ENCODE measurements at places on chromosomes 11 and 22.
A peak's percentile ranks its signal among the peaks of the same experiment; 100 is the strongest.

DNA sequence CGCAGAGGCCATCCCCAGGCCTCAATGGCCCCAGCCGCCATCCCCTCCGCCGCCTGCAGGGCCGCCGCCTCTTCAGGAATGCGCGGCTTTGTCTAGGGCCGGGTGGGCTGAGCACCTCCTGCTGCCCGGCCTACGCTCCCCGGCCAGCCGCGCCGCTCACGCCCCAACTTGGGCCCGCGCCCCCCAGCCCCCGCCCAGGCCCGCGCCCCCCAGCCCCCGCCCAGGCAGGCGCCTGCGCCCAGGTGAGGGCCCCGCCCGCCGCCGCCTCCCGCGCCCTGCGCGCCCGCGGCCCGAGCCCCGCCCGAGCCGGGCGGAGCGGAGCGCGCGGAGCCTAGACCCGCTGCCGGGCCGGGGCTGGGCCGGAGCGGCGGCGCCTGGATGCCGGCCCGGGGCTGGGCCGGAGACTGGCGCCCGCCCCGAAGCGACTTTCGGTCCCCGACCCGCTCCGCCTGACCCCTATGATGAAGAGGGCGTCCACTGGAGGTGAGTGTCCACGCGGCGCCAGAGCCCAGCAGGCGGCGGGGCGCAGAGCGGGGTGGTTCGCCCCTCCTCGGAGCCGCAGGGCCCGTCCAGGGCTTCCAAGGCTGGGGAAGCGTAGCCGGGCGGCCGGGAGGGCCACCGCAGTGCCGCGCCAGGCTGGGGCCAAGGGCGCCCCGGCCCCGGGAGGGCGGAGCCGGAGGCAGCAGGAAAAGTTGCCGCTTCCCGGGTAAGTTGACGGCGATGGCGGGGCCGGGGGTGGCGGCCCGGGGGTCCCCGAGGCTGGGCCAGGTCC lies 34.3 kb upstream of the PRODH start:
- DNase-seq, result peak; percentile 69

DNA sequence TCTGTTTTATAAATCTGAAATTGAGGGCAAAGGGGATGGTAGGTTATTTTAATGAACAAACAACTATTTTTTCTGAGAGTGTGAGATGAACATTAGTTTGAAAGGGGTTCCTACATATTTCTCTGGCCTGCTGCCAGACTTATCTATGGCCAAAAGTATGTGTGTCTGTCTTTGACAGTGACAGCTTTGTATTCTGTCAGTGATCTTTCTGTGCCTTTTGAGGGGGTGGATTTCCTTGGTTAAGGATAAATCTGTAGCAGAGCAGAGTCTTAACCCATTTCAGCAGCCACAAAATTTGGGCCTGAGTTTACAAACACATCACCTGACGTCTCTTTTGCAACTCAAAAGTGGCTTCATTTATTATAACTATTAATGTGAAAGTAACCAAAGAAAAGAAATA lies 30.9 kb downstream of the ZFTA start:
- DNase-seq, result no peak

GRCh38 chr11:80868831-80869230 lies 1428.0 kb upstream of the TENM4 start:
- no peak for DNase-seq

DNA sequence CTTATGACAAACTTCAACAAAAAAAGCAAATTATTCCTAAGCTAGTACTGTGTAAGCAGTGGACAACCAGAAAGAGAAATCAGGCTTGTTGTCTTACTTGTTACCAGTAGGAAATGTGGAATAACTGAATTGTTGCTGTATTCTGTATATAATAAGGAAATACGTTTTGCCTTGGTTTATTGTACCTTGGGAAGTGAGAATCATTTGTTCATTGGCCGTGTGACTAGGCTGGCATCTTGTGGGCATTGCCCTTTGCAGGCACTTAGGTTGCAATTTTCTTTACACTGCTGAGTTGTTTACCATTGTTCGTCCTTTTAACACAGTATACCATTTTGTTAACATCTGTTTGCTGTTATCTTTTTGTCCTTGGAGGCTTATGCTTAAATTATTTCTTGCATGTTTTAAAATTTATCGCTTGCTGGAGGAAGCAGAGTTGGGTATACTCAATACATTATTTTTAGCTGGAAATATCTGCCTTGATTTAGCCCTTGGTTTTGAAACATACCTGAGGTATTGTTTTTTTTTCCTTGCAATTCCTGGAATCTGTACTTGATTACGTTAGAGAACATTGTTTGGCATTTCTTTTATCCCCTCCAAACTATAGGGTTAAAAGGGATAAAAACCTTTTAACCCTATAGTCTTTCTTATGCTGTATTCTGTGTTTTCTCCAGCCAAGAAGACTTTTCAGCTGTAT lies 109.3 kb downstream of the DDX10 start:
- no peak for DNase-seq

- DNase-seq, result no peak
These were observed 54.2 kb downstream of the IRAG1 start for GRCh38 chr11:10639350-10639749.

DNA sequence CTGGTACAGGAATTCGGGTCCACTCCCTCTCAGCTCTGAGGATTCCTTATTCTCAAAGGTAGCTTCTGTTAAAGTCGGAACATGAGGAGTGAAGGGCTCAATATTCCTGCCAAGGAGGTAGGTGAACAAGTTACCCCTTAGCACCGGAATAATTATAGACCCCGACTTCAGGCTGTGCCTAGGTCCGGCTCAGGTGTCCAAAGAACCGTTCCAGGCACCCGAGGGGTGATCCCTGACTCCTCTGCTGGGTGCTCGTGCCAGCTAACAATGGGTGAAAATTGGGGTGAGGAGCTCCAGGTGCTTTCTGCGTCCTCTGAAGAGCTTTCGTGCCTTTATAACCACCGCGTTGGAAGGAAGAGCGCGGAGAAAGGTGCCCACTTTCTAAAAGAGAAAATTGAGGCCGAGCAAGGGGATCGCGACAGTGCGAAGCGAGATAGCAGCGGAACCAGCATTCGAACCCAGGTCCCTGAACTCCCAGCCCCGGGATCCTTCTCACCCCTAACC lies 393 bp downstream of the CYB561A3 start:
- DNase-seq, result no peak

- no peak for DNase-seq
These were observed 3.0 kb upstream of the INPPL1 start for GRCh38 chr11:72221386-72222075.

DNA sequence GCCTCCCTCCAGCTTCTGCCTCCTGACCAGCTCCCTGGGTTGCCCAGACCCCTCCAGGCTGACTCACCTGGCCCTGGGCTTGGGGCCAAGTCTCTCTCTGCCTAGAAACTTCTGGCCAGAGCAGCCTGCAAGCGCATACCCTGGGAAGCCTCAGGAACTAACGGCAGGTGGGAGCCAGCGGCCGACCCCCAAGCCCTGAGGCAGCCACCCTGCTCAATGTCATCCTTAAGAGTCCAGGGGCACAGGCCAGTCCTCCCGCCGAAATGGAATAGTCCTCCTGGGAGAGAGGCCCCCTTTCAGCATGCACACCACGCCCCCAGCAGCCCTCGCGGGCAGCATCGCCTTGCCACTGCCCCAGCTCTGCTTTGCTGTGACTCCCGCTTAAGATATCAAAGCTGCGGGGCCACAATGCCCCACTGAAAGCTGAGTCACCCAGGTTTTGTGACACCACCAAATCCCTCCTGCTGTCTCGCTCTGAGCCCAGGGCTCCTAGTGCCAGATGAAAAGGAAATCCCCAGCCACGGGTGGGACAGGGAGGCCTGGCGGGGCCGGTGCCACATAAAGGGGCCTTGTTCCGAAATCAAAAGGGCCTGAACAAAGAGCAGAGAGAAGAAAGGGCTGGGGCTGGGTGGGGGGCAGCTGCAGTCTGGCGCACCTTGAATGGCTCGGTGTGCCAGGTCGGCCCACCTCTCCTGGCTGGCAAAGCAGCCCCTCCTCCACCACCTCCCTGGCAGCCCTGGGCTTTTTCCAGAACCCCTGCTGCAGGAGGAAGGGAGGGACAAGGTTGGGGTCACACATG lies 21.4 kb upstream of the FGF3 start:
- DNase-seq, result peak; percentile 38

DNA sequence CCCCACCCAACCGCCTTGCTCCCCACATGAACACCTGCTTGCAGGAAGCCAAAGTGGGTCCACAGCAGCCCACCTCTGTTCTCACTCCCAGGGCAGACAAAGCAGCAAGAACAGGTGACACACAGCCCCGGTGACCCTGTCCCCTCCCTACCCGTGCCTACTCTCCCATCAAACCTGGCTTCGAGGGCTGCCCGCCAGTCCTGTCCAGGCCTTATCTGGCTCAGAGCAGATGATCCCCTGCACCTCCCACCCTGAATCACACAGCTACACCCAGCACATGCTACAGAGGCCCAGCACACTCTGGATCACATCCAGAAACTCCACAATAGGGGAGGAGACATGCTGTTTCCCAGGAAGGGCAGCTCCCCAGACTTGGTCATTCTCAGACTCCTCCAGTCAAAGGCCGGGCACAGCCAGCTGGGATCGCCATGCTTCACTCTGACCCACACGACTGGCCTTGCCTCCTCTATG lies 6.2 kb upstream of the RGL4 start:
- DNase-seq, result peak; percentile 42

DNA sequence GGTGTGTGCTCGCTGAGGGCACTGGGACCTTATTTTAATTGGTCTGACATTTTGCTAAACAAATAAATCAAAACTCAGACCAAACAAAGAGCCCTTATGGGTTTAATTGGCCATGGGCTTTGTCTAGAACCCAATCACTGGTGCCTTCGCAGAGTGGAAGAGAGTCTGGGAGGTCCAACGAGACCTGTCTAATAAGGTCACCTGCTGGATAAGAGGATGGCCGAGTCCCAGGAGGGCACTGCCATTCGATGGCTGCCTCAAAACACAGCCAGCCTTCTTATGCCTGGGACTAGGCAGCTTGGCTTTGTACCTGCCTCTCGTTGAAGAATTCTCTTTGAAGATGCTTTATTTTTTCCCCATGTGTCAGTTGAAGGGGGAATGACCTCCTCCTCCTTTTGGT lies 171.1 kb downstream of the CEP164 start:
- DNase-seq, result no peak

DNA sequence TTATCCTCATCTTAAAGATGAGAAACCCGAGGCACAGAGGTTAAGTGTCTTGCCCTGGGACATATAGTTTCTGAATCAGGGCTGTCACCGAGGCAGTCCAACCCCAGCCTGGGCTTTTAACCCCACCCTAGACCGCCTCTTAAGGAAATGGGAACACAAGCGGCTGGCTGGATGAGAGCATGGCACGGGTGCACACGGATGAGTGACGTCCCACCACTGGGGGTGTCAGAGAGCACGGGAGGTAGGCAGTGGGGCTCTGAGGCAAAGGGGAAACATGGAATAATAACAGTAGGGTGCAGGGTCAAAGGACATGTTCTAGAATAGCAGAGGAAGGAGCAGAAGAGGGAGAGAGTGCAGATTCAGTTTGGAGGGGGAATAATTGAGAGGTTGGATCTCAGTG lies 22.3 kb downstream of the PPFIBP2 start:
- no peak for DNase-seq

DNA sequence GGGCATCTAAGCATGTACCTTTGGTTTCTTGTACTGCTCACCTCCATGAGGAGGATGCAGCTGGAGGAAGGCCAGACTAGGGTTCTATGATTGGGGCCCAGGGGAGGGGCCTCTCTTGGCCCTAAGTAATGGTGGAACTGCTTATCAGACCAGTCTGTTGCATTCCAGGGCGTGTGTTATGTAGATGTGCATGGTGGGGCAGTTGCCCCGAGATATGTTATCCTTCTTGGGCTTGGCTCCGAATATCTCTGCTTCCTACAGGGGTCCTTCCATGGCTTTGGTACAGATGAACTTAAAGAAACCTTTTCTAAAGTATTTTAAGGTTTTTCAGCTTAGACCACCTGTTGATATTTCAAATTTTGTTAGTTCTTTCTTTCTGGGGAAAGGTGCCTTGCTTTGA lies 126.0 kb downstream of the SWAP70 start:
- DNase-seq, result no peak

- DNase-seq, result no peak
These were observed 24.6 kb upstream of the GRAMD4 start for GRCh38 chr22:46595545-46595944.

DNA sequence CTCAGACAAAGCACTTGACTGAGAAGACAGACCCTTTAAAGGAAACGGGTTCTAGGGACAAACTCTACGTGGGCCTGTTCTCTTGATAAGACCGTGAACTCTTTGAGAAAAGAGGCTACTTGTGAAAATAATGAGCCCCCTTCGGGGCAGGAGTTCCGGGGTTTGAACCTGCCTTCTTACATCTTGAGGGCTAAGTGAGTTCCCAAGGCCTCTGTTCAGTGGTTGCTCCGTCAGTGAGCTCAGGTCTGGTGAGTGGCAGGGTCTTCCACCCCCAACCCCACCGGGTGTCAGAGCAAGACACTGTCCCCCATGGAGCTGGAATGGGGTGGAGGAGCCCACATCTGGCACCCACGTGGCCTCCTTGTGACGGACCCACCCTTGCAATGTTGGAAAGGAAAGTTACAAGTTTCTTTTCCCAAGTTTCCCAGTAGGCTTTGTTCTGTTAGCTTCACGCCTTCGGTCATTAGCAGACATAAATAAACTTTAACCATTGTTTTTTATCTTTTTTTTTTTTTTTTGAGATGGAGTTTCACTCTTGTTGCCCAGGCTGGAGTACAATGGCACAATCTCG lies 6.3 kb upstream of the SAMM50 start:
- DNase-seq, result no peak

DNA sequence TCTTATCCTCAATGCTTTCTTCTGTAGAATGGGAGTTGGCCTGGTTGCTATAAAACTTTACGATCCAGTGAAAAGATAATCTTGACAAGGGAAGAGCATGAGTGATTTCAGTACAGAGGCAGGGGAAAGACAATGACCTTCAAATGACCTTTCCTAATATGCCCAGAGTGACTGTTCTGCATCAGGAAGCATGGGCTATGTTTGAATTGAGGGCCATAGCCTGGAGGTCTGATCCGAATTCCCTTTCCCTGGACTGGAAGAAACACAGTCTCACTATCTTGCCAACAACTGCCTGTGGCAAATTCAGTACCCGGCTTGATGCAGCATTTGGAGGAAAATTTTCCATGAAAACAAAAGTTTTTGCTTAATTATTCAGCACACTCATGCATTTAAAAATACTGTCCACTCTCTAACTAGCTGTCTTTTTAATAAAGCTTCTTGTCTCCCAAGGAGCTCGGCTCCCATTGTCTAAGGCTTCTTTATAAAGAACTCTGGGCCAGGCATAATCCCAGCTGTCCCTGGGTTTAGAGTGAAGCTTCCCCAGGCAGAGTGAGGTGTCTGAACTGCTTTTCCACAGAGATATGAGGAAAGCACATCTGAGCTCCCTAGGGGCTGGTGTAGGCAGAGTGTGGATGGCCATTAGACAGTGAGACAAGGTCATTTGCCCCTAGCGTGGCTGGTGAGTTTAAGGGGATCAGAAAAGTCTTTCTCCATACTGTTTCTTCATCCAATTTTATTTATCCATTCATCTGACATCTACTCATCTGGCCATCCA lies 132.7 kb upstream of the CADM1 start:
- no peak for DNase-seq

GRCh38 chr11:22433094-22433455 lies 94.9 kb downstream of the SLC17A6 start:
- DNase-seq, result no peak

GRCh38 chr11:4619514-4619913 lies 11.5 kb upstream of the TRIM68 start:
- DNase-seq, result no peak
